AG09319 (cell line): ENCODE measurements at places on chromosomes 5 and 9.

- DNase-seq = no peak
Observed at GRCh38 chr9:129609486-129610212, 11.3 kb downstream of the C9orf50 start.

DNA sequence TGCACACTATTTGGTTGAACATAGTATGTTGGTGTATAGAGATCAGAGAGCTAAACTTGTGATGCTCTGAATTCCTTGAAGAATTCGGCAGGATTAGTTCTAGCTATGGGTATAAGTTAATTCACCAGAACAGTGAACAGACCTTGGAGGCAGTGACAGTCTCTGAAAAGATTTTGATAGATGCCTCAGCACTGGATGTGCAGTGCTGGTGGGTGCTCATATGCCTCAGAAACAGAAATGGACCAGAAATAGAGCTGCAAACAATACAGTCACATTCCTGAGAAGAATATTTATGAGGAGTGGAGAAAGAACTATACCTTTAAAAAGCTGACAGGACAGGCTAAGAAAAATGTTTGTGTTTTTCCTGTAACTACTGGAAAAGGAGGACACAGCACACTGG is 747.7 kb downstream of the KCTD16 start:
- no peak for DNase-seq

- no peak for DNase-seq
Observed at GRCh38 chr9:127927201-127927987, 3.2 kb downstream of the PIP5KL1 start.

DNA sequence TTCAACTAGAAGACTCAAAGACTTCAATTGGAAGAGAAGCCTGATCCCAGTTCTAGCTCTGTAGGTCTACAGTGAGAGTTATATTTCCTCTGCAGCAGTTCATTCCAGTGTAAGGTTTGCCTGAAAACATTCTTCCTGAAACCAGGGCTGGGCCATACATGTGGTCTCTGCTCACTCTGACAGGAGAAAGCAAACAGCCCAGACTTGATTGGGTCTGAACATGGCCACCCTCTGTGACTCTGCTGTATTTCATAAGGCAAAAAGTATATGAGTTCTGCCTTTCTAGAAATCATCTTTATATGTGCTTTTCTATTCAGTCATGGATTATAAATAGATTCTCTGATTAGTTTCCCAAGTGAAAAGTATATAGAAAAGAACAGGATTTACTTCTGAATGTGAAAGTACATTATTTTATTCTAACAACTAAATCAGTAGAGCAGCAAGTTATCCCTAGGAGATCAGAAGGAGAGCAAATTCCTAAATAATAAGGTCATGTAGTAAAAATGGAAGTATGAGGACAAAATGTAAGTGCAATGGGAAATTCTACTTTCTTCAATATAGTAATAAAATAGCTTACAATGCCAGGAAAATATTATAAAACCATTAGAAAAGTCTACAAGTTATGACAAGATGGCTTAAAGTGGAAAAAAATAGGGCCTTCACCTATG is 144.3 kb downstream of the EFNA5 start:
- DNase-seq = no peak

DNA sequence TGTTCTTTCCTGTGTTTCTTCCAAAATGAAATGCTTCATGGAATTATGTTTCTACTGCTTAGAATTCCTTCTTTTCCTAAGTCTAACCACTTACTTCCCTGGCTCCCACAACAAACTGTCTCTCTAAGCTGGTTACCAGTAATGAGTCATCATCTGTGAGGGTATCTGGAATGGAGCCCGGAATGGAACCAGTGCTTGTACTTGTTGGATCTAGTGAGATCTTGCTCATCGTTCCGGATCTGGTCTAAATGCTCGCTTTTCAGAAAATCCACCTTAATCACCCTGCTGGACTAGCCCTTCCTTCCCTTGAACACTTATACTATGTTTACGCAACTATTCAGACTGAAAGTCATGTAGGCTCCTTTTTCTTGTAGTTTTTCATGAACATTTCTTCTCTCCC is 184.8 kb downstream of the PBX3 start:
- peak; percentile 95 for DNase-seq

DNA sequence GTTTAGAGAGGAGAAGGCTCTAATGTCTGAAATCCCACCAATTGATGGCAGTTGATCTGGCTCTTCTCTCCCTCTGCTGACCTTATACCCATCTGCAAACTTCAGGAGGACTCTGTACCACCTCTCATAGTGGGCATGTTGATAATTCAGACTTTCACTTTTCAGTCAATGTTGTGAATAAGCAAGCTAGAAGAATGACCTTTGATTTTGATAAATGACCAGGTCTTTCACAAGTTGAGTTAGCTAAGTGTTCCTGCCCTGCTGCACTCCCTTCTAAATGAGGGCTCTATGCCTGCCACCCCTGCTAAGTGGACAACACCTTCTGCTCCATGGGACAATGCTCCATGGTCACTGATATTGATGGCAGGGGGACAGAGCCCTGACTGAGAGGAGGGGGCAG is 74.7 kb downstream of the SPRY4 start:
- no peak for DNase-seq

- DNase-seq = no peak
Observed at GRCh38 chr5:16025681-16026080, 153.9 kb downstream of the MARCHF11 start.

GRCh38 chr5:43514471-43514815 is 505 bp downstream of the C5orf34 start:
- DNase-seq = peak; percentile 29

- no peak for DNase-seq
Observed at GRCh38 chr5:178298283-178298807, 65.7 kb upstream of the PHYKPL start.

DNA sequence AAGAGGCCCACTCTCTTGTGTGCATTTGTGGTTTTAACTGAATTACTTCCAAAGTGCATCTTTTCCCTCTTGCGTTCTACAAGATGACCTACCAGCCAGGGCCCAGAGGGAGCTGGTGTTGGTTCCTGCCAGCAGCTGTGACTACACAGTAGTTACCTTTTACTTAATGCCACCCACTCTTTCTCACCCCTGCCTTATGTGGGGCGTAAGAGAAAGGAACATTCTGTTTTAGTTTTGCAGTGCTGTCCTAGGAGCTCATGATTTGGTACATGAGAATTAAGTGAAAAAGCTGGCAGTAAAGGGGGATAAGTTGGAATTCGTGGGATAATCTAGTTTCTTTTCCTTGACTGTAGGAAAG is 45.4 kb downstream of the RCL1 start:
- no peak for DNase-seq

DNA sequence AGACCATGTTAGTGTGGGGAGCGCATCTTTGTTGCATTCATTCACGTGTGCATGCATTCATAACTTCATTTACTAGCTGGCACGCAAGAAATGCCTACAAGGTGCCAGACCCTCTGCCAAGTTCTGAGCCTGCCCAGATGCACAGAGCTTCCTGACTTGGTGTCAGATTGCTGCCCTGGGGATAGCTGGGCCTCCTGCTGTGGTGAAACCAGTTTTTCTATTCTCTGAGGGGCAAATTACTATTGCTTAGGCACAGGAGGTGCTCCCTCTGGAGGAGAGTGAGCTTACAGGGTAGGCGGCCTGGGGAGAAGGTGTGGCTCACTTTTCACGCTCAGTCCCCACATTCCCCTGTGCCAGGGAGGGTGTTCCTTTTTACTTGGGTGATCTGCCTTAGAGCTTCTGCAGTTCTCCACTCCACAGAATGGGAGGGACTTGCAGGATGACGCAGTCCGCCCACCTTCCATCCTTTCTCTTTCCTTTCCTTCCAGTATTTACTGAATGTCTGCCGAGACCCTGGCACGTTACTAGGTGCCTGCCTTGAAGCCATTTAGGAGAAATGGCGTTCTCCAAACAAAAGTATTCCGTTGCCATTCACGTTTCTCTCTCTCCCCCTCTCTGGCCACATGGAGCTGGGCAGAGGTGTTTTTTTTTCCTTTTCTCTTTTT is 27.9 kb upstream of the CTNNA1 start:
- DNase-seq = no peak

DNA sequence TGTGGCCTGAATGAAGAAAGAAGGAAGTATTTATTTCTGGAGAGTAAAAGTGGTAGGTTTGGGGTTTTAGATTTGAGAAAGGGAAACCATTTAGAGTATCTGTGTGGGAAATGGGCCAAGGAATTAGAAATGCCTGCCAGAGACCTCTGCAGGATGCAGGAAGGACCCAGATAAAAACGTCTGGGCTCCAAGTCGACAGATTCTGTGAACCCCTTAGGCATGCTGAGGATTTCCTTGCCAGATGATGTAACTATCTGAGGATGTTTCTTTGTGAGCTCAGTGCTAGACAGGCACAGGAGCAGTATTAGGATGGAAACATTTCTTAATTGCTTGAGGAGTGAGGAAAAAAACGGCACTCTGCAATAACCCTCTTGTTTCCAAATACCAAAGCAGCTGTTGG is 251.8 kb upstream of the DMRT1 start:
- no peak for DNase-seq

DNA sequence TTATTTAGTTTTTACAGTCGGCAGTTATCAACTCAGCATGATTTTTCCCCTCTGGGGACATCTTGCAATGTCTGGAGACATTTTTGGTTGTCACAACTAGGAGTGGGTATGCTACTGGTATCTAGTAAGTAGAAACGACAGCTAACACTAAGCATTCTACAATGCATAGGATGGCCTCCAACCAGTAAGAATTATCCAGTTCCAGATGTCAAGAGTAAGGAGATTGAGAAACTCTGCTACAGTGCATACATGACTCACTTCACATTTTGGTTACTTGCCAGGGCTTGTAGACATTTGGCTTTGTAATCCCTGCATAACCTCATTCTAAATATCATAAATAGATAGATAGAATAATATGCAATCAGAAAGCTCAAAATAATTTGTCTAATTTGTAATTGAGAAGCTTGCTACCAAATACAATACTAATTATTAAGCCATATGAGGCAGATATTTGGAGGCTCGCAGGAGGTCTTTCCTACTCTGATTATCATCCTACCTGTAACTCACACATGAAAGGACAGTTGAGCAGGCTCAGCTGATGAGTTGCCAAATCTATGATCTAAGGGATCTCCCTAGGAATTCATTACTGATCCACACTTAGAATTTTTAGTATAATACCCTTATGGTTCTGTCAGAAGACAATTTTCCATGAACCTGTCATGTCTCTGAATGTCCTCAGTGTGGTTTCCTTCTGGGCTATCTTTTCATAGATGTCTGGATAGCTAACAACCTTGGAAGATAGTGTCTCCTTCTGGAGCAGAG is 346.9 kb upstream of the TLE4 start:
- DNase-seq = peak; percentile 73

DNA sequence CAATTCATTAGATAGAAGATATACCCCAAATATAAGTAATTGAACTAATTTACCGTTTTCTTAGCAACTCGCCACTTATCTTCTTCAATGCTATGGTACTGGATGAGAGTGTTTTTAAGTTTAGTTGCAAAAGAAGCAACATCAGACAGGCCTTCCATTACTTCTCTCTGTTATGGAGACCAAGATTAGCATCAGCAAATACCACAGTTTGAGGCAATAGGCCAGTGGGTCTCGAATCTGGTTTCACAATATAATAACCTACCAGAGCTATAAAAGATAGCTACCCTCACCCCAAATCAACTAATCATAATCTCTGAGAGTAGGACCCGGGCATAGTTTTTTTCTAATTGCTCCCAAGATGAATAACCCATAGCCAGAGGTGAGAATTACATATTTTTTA is 5.1 kb downstream of the STARD4 start:
- no peak for DNase-seq

GRCh38 chr9:90637626-90638025 is 5.0 kb downstream of the DIRAS2 start:
- no peak for DNase-seq

GRCh38 chr9:8391132-8391531 is 591.6 kb upstream of the DMAC1 start:
- no peak for DNase-seq

GRCh38 chr5:71905834-71906711 is 187.0 kb downstream of the CARTPT start:
- DNase-seq = no peak

GRCh38 chr5:4661836-4662235 is 478.3 kb upstream of the ADAMTS16 start:
- DNase-seq = no peak

GRCh38 chr5:172361566-172362238 is 78.1 kb upstream of the UBTD2 start:
- peak; percentile 98 for DNase-seq

DNA sequence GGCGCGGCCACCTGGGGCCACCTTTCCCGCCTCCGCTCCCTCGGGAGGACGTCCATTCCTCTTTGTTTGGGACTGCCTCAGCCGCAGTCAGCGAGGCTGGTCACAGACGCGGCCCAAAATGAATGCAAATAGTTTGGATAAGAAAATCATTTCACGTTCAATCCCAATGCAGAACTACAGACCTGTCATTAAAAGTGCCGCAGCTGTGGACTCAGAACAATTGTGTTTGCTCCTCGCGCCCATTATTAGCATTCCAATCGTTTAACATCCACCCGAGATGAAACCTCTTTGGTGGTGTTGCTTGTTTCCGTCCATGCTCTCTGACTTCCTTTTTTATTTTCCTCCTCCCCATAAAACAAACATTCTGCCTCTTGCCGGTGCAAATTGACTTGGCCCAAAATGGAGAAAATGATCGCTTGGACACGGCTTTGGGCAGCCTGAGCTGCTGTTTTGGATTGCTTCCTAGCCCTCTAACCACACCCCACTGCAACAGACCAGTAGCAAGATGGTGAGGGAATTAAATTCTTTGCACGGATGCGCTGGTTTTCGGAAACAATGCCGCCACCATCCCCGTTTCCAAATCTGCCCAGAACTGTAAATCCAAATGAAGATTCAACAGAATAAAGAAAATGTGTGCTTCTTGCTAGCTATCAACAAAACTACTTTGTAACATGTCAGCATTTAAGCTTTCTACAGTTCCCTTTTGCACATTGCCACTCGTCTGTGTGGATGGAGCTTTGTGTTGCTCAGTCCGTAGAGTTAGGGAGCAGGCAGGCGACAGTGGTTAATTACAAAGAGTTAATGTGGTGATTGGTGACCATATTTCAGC is 784 bp downstream of the NLN start:
- DNase-seq = no peak

DNA sequence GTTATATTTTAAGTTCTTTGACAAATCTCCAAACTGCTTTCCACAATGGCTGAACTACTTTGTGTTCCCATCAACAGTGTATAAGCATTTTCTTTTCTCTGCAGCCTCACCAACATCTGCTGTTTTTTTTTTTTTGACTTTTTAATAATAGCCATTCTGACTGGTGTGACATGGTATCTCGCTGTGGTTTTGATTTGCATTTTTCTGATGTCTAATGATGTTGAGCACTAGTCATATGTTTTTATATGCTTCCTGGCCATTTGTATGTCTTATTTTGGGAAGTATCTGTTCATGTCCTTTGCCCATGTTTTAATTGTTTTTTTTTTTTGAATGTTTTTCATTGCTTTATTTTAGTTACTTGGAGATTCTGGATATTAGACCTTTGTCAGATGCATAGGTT is 196.6 kb downstream of the PLK2 start:
- no peak for DNase-seq

- DNase-seq = no peak
Observed at GRCh38 chr5:74355041-74355824, 285.3 kb downstream of the ENC1 start.

GRCh38 chr9:77999231-77999631 is 32.4 kb downstream of the GNAQ start:
- no peak for DNase-seq

GRCh38 chr9:5073701-5074100 is 88.6 kb downstream of the JAK2 start:
- no peak for DNase-seq

GRCh38 chr9:38298503-38298902 is 94.0 kb upstream of the ALDH1B1 start:
- no peak for DNase-seq

- peak; percentile 75 for DNase-seq
Observed at GRCh38 chr5:163503106-163504078, 2.0 kb upstream of the MAT2B start.

GRCh38 chr5:83614841-83615240 is 105.8 kb downstream of the HAPLN1 start:
- no peak for DNase-seq
